ENCODE measurements at places on chromosomes 12 and 14. TPM values are rescaled to one million over a fixed set of nuclear protein-coding genes. Genes with fewer than 3 reads are reported as not detected.

- H3K36me3 ChIP-seq: peaks cover 4% of the 10 kb centered on the region
- H3K4me1 ChIP-seq: peaks cover 3% of the 10 kb centered on the region
- H3K27ac ChIP-seq: no peak overlapping the region
- H3K4me3 ChIP-seq: no peak overlapping the region
- no peaks in the 10 kb centered on the region for H3K27me3 ChIP-seq
- DNase-seq: no peak
These were observed 9.7 kb downstream of the CKB start for GRCh38 chr14:103512701-103513611.

- H3K4me3 ChIP-seq: no peak overlapping the region
- no peak overlapping the region for H3K27ac ChIP-seq
- no peaks in the 10 kb centered on the region for H3K36me3 ChIP-seq
- DNase-seq: no peak
- peaks cover 23% of the 10 kb centered on the region for H3K27me3 ChIP-seq
These were observed 16.3 kb upstream of the YBX3 start for GRCh38 chr12:10739157-10740118.

CARMIL3 gene
- 0.50 TPM for total RNA-seq

FAR2 gene
- total RNA-seq: 38.4 TPM

DNA sequence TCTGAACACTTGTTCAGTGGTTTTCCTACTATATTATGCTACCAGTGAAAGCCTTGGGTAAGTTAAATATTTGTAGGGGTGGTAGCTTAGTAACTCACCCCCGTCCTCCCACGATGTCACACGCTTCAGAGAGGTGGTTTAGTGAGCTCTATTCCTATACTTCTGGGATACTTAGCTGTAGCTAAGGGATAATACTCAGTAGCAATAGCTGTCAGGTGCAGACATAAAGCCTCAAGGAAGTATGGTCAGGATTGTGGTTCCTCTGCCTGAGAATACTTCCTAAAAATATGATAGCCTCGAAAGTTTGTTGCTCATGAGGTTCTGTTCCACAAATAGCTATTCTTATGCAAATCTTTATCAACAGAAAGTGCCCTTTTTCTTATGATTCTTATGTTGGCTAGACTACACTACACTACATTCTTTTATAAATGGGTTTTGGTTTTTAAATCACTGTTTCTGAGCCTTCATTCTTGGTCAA is 11.9 kb downstream of the DLST start:
- no peaks in the 10 kb centered on the region for H3K27me3 ChIP-seq
- peaks cover 30% of the 10 kb centered on the region for H3K36me3 ChIP-seq
- DNase-seq: no peak
- no peak overlapping the region for H3K27ac ChIP-seq
- no peak overlapping the region for H3K4me3 ChIP-seq

GRCh38 chr12:11657511-11657910 is 8.0 kb downstream of the ETV6 start:
- no peaks in the 10 kb centered on the region for H3K36me3 ChIP-seq
- peaks cover 77% of the 10 kb centered on the region for H3K4me1 ChIP-seq
- DNase-seq: no peak
- H3K4me3 ChIP-seq: peak overlapping the region; percentile 43
- no peaks in the 10 kb centered on the region for H3K27me3 ChIP-seq

DNA sequence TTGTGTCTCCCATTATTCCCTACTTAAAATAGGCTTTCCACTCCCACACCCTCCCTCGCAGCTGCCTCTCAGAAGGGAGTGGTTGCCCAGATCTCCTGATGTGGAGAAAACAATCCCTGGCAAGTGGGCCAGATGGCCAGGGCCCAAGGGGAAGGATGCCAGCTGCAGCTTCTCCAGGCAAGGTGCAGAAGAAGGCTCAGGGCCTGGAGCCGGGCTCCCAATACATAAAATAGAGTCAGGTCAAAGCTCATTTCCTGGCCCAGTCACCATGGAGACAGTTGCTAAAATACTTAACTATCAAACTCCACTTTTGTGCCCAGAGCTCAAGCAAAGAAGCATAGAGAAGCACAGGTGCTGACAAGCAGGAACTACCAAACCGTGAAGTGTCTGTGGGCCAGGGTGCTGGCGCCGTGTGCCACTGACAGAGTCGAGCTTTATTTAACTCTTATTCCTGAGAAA is 45.7 kb upstream of the ITPR2 start:
- no peak overlapping the region for H3K27ac ChIP-seq
- H3K36me3 ChIP-seq: no peaks in the 10 kb centered on the region
- H3K27me3 ChIP-seq: peaks cover 19% of the 10 kb centered on the region
- H3K4me3 ChIP-seq: no peak overlapping the region
- H3K4me1 ChIP-seq: no peaks in the 10 kb centered on the region

Data from natural killer cell treated with Interleukin-12 subunit alpha and Interleukin-12 subunit beta and Interleukin-15 and Interleukin-18, amount 100 ng/mL, for 72 hours (primary cell).